ENCODE measurements at places on chromosomes 4 and X.

DNA sequence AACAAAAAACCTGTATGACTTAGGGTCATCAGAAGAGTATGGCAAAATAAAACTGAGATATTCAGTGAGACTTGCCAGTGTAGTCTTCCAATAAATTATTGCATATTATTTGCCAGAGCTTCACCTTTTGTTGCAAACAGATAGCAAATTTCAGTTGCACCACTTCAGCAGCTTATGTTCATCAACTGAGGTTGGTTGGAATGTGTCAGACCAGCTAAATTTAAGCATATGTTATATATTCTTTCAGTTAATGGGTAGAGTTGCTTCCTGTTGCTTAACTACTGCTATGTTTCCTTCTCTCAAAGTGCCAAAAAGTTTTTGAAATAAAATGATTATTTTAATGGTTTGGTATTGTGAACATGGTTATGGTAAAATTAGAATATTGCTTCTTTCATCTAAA, 61.5 kb downstream of the GALNT7 start:
- no peak for DNase-seq

GRCh38 chr4:28508636-28509035, 1648.0 kb downstream of the STIM2 start:
- DNase-seq, result no peak

- DNase-seq, result no peak
These were observed 14.7 kb downstream of the FAM193A start for GRCh38 chr4:2551118-2551517.

DNA sequence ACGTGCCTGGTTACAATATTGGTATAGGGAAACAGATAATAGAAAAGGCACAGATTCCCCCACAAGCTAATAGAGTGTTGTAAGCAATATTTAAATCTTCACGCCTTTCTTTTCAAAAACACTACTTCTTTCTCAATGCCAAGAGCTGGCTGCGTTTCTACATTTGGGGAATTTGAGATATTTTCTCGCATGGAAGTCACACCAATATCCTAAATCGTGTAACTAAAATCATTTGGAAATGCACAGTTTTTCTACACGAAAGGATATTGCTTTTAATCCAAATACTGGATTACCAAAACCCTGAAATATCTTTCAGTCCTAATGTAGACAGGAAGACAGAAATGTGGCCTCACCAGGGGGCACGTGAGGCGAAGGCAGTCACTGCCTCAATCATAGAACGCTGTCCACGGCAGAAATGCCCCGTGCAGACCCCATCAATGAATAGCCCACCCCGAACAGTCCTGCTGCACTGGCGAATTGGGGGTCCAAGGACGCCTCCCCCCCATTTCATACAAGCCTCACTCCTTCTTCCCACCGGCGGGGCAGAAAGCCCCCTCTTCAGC, 106.6 kb downstream of the NSUN7 start:
- no peak for DNase-seq

DNA sequence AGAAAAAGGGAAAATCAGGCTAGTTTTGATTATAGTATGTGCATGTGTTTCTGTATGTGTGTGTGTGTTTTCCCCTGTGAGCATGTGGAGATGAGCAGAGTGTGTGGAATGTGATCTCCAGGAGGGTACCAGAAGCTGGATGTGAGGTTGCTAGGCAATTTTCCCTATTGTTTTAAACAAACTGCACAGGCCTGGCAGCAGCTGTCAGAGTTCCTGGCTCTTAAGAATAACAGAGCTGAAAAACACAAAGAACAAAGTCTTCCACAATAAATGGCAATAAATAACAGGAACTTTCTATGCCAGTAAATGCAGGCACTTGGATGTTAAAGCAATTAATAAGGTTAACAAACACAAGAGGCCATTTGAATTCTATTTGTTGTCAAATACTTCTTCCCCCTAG, 344.6 kb upstream of the CTSO start:
- DNase-seq, result no peak

DNA sequence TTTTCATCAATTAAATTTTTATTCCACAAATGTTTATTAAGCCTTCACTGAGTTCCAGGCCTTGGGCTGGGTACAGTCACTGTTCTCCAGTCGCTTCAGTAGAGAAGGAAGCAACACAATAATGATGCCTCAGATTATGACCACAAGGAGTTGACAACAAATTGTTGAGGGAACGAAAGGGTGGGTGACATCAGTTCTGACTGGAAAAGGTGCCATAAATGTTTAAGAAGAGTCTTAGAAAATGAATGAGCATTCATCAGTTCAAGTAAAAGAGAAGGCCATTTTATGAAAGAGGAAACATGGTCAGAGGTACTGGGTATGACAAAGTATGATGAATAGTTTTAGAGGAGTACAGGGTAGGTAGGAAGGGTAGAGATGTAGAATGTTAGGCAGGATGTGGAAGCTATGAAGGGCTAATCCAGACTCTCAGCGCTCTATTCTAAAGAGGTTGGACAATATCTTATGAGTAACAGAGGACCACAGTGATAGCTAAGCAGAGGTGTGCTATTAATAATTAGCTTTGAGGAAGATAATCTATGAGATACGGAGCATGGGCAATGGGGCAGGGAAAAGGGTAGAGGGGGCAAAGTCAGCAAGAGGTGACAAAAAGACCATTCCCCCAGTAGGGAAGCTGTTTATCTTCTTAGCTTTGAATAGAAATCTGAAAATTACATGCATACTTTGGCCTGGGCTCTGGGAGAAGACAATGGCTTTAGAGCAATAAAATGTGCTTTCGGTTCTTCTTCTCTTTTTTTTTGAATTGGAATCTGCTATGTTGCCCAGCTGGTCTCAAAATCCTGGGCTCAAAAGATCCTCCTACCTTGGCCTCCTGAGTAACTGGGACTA, 20.4 kb downstream of the AFP start:
- no peak for DNase-seq

- DNase-seq, result no peak
These were observed 1087.4 kb upstream of the SLIT2 start for GRCh38 chr4:19164334-19164733.

DNA sequence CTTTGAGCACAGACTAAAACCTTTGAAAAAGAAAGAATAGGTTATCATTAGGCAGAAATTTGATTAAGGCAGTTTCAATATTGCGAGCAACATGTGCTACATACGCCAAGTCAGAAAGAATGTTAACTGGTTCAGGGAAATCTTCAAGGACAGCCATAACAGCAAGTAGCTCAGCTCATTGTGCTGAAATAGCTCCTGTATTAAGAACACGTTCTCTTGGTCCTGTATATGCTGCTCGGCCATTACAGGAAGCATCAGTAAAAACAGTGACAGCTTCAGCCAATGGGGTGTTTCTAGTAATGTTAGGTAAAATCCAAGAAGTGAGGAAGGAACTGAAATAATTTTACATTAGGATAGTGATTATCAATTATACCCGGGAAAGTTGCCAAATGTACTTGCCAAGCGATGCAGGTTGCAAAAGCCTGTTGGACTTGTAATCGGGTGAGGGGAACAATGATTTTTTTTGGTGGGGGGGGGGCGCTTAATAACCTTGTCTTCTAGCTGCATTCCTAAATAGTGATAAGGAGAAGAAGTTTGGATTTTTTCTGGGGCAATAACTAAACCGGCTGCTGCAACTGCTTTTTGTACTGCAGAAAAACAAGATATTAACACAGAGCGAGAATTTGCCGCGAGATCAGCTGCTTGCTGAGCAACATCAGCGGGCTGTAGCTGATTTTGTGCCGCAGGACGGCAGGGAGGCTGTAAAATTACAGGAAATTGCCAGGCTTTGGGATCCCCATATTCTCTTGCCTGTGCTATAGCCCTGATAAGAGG, 49.4 kb upstream of the RASSF6 start:
- no peak for DNase-seq

DNA sequence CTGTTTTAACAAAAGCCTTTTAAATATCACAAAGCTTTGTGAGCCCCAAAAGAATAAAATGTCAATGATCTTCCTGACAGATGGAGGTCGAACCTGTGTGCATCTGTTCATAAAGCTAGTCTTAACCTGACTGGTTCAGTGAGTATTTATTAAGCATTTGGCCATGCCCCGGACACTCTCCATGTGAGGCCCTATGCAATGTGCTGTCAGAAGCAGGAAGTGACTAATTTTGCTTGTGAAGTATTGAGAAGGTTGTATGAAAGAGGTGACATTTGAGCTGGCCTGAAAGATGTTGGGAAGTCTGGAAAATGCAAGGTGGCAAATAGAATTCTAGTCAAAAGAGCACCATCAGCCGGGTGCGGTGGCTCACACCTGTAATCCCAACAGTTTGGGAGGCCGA, 171.4 kb downstream of the MSL3 start:
- no peak for DNase-seq

GRCh38 chr4:74659576-74660411, 134.5 kb downstream of the BTC start:
- DNase-seq, result no peak

DNA sequence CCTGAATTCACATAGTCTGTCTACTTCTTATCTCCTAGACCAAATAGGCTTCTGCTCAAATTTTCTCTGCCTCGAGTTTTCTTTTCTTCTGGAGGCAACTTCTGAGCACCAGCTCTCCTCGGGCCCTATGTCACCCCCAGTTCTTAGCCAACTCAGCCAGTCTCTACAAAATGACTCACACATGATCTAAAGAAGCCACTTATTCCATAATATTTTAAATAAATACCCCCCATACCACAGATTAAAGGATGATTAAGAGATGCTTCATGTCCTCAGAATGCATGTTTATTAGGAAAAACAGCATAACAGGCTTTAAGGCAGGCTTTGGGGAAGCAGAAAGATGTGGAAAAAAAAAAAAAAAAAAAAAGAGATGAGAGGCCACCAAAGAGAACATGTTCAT, 36.6 kb upstream of the DDX53 start:
- DNase-seq, result no peak

Measured in stimulated activated CD8-positive, alpha-beta memory T cell treated with anti-CD3 and anti-CD28 coated beads, Interleukin-15, amount 100 ng/mL, for 24 hours (primary cell).